ENCODE measurements at places on chromosomes 5 and 9.

DNA sequence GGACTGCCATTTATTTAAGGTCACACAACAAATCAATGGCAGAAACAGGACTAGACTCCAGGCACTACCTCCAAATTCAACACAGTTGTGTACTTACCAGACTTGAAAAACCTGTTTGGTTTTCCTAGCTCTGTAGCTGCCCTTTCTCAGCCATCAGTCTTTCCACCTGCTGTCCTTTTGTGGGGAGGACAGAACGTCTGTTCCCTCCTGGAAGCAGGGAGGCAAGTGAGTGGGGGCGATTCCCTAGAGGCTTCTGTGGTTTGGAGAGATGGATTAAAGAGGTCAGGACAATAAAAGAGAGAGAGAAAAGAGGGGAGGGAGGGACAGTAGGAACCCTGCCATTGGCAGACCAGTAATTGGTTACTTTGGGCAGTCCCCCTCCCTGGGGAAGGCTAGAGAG is 14.7 kb downstream of the ASTN2 start:
- no peak for DNase-seq

- DNase-seq: no peak
Measured at GRCh38 chr5:152140347-152140746, 215.7 kb upstream of the GLRA1 start.

DNA sequence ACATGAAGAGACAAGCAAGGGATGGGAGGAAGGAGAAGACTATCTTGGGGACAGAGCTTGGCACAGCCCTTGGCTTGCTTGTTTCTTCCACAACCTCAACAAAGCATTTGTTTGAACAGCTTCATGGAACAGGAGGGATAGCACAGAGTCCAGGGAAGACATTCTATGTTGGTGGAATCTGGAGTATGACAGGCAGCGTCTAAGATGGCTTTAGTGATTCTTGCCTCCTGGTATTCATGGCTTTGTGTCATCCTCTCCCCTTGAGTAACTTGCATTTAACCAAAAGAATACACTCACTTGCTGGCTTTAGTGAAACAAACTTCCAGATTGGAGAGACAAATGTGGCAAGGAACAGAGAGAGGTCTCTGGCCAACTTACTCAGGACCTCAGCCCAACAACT is 30.8 kb upstream of the RECK start:
- DNase-seq: no peak

DNA sequence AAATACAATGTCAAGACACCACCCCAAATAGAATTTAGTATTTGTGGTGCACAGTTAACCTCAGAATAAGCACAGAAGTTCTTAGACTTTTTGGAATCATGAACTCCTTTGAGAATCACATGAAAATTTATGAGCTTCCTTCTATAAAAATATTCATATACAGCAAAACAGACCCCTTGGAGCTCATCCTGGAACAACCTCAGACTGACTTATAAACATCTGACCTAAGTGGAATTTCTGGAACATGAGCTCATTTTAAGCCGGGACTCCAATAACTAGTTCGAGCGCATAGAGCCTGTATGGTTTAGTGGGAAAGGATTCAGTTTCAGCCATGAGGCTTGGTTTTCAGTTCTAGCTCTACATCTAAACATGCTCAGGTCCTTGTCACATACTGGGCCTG is 192.3 kb downstream of the DEPDC1B start:
- DNase-seq: no peak

GRCh38 chr9:37338218-37338617 is 84.3 kb upstream of the GRHPR start:
- DNase-seq: no peak

- DNase-seq: no peak
Measured at GRCh38 chr5:64722588-64722987, 32.3 kb downstream of the SHISAL2B start.

DNA sequence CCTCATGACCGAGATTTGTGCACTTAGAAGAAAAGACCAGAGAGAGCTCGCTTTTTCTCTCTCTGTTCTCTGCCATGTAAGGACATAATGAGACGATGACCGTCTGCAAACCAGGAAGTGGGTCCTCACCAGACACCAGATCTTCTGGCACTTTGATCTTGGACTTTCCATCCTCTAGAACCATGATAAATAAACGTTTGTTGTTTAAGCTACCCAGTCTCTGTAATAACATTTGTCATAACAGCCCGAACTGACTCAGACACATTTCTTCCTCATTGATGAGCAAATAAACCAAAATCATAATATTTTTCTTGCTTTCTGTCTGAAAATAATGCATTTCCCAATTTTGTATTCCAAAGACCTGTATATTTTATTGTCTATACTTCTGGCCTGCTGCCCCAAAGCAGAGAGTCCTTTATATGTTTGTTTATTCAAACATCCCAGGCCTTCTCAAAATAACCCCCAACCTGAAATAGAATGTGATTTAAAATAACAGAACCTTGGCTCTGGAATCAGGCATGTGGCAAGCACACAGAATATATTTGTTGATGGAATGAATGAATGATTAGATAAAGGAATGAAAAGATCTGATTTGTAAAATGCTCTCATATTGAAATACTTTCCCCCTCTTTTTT is 396.5 kb downstream of the ADGRV1 start:
- DNase-seq: no peak
